Mucosa of descending colon (tissue), 3 donors: ENCODE measurements at places on chromosomes 1 and 21.

GRCh38 chr1:228074954-228075730, 7.4 kb upstream of the ARF1 start:
- peak; percentile 30 for DNase-seq

- DNase-seq, result no peak
Observed at GRCh38 chr1:208204779-208205178, 39.4 kb downstream of the PLXNA2 start.

- DNase-seq, result no peak
Observed at GRCh38 chr21:23014021-23014420, 2015.8 kb downstream of the NCAM2 start.

DNA sequence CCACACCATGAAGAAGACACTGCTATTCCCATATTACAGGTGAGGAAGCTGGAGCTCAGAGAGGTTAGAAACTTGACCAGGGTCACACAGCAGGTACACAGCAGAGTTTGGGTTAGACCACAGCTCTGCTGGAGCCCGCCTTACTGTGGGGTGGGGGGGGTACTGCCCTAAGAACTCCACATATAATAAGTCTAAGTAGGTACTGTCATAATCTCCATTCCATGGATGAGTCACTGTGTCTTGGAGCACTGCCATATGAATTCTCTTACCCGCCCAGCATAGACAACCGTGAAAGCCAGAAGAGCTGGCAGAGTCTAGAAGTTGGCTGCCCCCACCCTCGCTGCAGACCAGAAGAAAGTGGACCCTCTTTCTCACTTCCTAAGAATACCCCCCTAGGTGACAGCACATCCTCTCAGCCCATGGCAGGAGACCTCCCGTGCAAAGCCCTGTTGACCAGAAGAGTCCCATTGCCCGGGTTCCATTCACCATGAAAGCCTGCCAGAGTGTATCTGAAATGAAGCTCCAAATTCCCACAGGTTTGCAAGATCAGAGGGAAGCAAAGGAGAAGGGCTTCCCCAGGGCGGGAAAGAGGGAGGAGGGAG, 5.2 kb upstream of the PLA2G2D start:
- DNase-seq, result no peak

- no peak for DNase-seq
Observed at GRCh38 chr1:242813490-242814091, 289.1 kb upstream of the PLD5 start.

DNA sequence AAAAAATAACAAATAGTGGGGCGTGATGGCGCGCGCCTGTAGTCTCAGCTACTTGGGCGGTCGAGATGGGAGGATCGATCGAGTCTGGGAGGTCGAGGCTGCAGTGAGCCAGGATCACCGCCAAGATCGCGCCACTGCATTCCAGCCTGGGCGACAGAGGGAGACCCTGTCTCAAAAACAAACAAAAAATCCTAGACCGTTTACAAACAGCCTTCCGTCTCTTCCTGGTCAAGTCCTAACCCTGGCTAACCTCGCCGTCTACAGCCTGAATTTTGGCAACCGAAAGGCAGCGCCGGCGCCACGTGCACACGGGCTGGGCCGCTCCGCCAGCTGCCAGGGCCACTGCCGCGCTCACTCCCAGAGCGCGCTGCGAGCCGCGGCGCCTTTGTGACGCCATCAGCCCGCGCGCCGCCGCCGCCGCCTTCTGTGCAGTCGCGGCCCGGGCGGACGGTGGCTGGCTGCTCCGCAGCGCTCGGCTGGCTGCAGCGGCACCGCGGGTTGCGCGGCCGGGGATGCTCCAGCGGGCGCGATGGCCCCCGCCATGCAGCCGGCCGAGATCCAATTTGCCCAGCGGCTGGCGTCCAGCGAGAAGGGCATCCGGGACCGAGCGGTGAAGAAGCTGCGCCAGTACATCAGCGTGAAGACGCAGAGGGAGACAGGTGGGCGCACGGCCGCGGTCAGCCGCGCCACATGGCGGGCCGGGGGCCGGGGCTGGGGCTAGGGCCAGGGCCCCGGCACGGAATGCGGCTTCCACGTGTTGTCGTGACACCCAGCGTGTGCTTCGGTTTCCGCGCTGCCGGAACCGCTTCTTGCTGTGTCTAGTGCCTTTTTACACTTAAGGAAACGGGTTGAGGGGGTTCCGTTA, at the start of the genes HSF2BP and RRP1B:
Gene HSF2BP, minus strand, starts transcription at position 353 of the 865 bp plus-strand sequence. CDS start 1,392 bp downstream, outside the sequence.
Gene RRP1B, plus strand, starts transcription at position 425 of the 865 bp plus-strand sequence. Its CDS starts 105 bp downstream, at position 530.
- peak; percentile 83 for DNase-seq
